ENCODE measurements at places on chromosomes 12 and 14. TPM values are rescaled to one million over a fixed set of nuclear protein-coding genes. Genes with fewer than 3 reads are reported as not detected.

Gene CLEC4A
- 3.0 TPM for total RNA-seq

Gene NEUROD4
- total RNA-seq: not detected

- no peaks in the 10 kb centered on the region for H3K27me3 ChIP-seq
- H3K4me1 ChIP-seq: no peaks in the 10 kb centered on the region
- H3K36me3 ChIP-seq: no peaks in the 10 kb centered on the region
- DNase-seq: no peak
- no peak overlapping the region for H3K27ac ChIP-seq
- H3K4me3 ChIP-seq: no peak overlapping the region
These were observed 61.8 kb downstream of the FBXL14 start for GRCh38 chr12:1532375-1533165.

DNA sequence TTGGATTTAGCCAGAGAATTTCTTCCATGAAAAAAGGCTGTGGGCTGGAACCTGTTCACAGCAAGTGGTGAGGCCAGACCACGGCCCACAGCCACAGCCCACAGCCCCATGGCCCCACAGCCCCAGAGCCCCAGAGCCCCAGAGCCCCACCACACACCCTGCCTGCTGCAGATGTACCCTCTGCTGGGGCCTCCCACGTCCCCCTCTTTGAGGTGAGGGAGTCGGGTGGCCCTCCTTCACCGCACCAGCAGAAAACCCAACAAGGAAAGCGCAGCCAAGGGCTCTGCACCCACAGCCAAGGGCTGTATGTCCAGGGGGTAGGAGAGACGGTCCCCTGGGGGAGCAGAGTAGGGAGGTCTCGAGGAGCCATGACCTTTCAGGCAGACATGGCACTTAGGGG, 327.5 kb upstream of the DIO3 start:
- no peaks in the 10 kb centered on the region for H3K27me3 ChIP-seq
- no peak overlapping the region for H3K4me3 ChIP-seq
- H3K4me1 ChIP-seq: no peaks in the 10 kb centered on the region
- peak; percentile 40 for DNase-seq
- H3K36me3 ChIP-seq: no peaks in the 10 kb centered on the region

Gene AQP6
- total RNA-seq: 0.39 TPM

Gene PTPN6
- 29.8 TPM for total RNA-seq

DNA sequence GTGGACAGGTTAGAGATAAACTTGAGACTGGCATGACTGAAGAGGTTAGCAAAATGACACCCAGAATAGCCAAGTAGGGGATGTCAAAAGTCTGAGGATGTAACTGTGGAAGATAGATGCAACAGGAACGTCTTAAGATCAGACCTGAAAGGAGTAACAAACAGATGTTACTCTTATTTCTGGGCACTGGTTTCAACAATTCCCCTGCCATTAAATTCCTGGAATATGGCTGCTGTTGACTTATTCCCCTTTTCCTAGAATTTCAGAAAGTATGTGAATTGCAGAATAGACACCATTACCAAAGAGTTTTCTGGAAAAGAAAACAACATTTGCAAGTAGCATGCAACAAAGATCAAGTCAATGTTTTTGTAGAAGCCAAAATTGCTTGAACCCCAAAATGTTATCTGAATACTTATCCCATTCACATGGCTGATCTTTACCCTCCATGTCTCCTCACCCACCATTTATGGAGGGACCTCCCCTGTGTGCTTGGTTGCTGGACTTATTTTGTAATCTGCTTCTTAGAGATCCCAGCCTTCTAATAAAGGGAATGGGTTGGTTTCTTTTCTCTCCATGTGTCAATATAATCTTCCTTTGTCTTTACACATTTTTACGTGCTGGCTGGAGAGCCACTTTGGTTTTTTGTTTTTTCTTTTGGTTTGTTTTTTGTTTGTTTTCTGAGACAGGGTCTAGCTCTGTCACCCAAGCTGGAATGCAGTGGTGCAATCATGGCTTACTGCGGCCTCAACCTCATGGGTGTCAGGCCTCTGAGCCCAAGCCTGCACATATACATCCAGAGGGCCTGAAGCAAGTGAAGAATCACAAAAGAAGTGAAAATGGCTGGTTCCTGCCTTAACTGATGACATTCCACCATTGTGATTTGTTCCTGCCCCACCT, 57.0 kb downstream of the BBS10 start:
- DNase-seq: no peak
- H3K27ac ChIP-seq: no peak overlapping the region
- H3K27me3 ChIP-seq: no peaks in the 10 kb centered on the region
- H3K4me3 ChIP-seq: no peak overlapping the region

Gene HOXC9
- 9.0 TPM for total RNA-seq

DNA sequence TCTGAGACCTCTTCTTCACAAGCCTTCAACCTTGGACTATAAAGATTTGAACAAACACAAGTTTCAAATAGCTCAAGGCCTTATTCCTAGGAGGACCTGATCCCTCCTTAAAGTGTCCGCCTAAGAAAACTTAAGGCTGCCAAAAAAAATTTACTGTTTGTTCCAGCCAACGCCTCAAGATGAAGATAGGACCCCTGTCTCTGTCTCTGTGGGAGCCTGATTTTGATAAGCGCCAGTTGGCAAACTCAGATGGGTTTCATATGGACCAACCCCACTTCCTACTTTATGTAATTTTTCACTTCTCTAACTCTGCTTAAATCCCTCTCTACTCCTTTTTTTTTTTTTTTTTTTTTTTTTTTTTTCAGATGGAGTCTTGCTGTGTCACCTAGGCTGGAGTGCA, 11.0 kb downstream of the FKBP3 start:
- H3K27me3 ChIP-seq: no peaks in the 10 kb centered on the region
- peaks cover 2% of the 10 kb centered on the region for H3K36me3 ChIP-seq
- H3K4me1 ChIP-seq: no peaks in the 10 kb centered on the region
- no peak overlapping the region for H3K27ac ChIP-seq
- no peak for DNase-seq

Gene TEX52
- not detected for total RNA-seq

Gene PLA2G1B
- total RNA-seq: 0.91 TPM

DNA sequence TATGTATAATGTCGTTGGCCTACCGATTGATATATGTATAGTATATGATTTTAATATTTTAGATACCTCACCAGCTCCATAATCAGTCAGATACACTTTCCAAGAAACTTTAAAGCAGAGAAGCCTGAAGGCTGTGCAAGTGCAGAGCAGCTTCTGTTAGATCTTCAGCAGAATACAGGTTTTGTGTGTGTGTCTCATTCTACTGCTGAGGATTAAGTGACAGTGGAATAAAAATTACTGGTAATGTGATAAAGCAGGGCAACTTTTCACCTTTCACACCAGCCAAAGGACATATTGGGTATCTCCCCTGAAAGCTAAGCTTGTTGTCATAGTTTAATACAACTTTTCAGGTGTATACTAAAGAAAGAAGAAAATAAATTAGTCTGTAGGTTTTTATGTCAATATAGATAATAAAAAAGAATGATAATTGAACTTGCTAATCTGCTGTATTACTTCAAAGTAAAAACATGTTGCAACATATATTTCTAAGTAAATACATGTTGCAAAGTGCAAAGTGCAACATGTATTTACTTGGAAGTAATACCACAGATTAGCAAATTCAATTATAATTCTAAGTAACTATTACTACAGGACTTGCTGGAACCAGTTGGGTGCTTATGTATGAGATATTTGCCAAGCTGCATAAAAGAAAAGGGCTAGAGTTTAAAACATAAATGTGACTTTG, 128.3 kb downstream of the SLC16A7 start:
- H3K4me3 ChIP-seq: no peak overlapping the region
- no peaks in the 10 kb centered on the region for H3K36me3 ChIP-seq
- no peaks in the 10 kb centered on the region for H3K27me3 ChIP-seq
- H3K27ac ChIP-seq: no peak overlapping the region
- no peaks in the 10 kb centered on the region for H3K4me1 ChIP-seq
- DNase-seq: no peak

- H3K36me3 ChIP-seq: no peaks in the 10 kb centered on the region
- no peak for DNase-seq
- H3K27ac ChIP-seq: no peak overlapping the region
These were observed 26.0 kb downstream of the SH2B3 start for GRCh38 chr12:111431772-111432171.

GRCh38 chr12:7793211-7793610, 4.0 kb downstream of the NANOG start:
- no peaks in the 10 kb centered on the region for H3K36me3 ChIP-seq
- H3K27me3 ChIP-seq: no peaks in the 10 kb centered on the region
- DNase-seq: no peak

DNA sequence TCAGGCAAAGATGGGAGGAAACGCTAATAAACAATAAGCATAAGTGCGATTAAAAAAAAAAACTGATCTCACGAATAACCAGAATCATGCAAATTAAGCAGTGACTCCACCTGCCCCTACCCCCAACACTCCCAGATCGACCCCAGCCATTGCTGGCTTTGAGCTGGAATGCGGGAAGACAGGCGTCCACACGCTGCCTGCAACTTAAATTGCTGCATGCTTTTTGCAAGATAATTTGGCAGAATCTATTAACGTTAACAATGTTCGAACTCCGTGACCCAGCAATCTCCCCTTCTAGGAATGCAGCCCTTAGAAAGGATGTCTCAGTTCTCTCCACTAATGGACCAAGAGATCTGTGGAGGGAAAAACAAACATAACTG, 935 bp upstream of the CKB start:
- no peak for DNase-seq
- no peaks in the 10 kb centered on the region for H3K27me3 ChIP-seq
- H3K4me3 ChIP-seq: no peak overlapping the region
- H3K27ac ChIP-seq: no peak overlapping the region

Gene ING4
- total RNA-seq: 19.7 TPM

Gene HCAR3
- total RNA-seq: 1.2 TPM

- peak; percentile 53 for DNase-seq
- H3K36me3 ChIP-seq: no peaks in the 10 kb centered on the region
- no peaks in the 10 kb centered on the region for H3K4me1 ChIP-seq
- H3K4me3 ChIP-seq: no peak overlapping the region
- H3K27ac ChIP-seq: no peak overlapping the region
These were observed 871.4 kb downstream of the C12orf50 start for GRCh38 chr12:87157791-87158190.

- no peaks in the 10 kb centered on the region for H3K27me3 ChIP-seq
- no peaks in the 10 kb centered on the region for H3K4me1 ChIP-seq
- no peak overlapping the region for H3K4me3 ChIP-seq
These were observed 7.3 kb upstream of the ASIC1 start for GRCh38 chr12:50050119-50050385.

GRCh38 chr14:87268997-87269396, 724.0 kb downstream of the GALC start:
- H3K27me3 ChIP-seq: no peaks in the 10 kb centered on the region
- no peak for DNase-seq
- H3K4me1 ChIP-seq: no peaks in the 10 kb centered on the region
- no peak overlapping the region for H3K27ac ChIP-seq
- H3K4me3 ChIP-seq: no peak overlapping the region

GRCh38 chr14:92633724-92634123, 114.7 kb downstream of the LGMN start:
- no peak overlapping the region for H3K27ac ChIP-seq
- no peaks in the 10 kb centered on the region for H3K27me3 ChIP-seq
- DNase-seq: no peak

Gene DBX2
- total RNA-seq: 0.19 TPM

DNA sequence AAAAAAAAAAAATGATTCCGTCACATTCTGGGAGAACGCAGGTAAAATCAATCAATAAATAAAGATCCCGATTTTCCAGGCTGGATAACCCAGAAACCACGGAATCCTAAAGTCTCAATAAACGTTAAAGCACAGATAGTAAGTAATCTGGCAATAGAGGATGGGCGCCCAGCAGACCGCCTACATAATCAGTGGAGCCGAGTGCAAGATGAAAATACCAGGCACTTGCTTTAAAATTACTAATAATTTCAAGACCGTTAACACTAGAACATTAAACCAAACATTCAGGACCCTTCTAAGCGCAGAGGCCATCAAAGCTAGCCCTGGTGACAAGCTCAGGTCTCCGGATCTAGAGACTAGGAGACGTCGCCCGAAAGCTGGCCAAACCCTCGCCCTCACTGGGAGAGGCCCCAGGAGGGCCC, 1.2 kb upstream of the DCAF11 start:
- peak overlapping the region; percentile 98 for H3K27ac ChIP-seq
- peak overlapping the region; percentile 43 for H3K4me3 ChIP-seq
- H3K27me3 ChIP-seq: no peaks in the 10 kb centered on the region
- no peak for DNase-seq

Gene RDH5
- 51.1 TPM for total RNA-seq

Gene KRT74
- total RNA-seq: not detected

GRCh38 chr12:4134448-4135263, 138.9 kb upstream of the CCND2 start:
- H3K4me3 ChIP-seq: no peak overlapping the region
- DNase-seq: no peak
- H3K36me3 ChIP-seq: no peaks in the 10 kb centered on the region
- no peak overlapping the region for H3K27ac ChIP-seq
- H3K4me1 ChIP-seq: no peaks in the 10 kb centered on the region

GRCh38 chr12:50120521-50120920, 8.5 kb downstream of the COX14 start:
- H3K27ac ChIP-seq: no peak overlapping the region
- H3K36me3 ChIP-seq: peaks cover 4% of the 10 kb centered on the region
- H3K4me3 ChIP-seq: no peak overlapping the region

Gene SLC7A7
- total RNA-seq: 16.7 TPM

DNA sequence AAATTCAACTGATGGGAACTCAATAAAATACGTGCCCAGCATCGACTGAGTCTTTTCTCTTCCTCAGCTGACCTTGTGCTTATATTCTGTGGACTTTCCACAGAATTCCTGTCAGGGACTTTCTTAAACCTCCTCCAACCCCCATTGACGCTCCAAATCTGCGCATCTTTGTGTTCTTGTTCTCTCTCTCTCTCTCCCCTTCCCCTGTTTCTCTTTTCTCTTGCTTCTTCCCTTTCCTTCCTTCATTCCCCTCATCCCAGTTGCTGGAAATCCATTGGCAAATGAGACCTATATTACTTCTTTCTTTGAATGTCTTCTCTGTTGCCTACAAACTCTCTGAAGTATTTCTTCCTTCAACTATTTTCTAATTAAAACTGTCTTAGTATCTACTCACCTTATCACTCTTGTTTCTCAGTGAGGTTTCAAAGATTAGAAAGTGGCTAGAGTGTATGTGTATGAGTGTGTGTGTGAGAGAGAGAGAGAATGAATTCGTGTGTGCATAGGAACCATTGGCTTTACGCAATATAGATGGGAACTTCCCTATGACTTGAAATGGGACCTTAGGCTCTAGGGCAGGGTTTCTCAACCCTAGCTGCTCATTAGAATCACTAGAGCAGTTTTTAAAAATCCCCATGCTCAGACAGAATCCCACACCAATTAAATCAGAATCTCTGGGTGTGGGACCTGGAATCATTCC, 41.8 kb upstream of the DHRS7 start:
- no peaks in the 10 kb centered on the region for H3K27me3 ChIP-seq
- DNase-seq: no peak
- H3K27ac ChIP-seq: no peak overlapping the region

Gene DEGS2
- total RNA-seq: 0.99 TPM

- peak overlapping the region; percentile 93 for H3K4me3 ChIP-seq
- H3K27me3 ChIP-seq: no peaks in the 10 kb centered on the region
- H3K36me3 ChIP-seq: peaks cover 2% of the 10 kb centered on the region
- no peaks in the 10 kb centered on the region for H3K4me1 ChIP-seq
- peak; percentile 52 for DNase-seq
These were observed 1.2 kb downstream of the SRSF9 start for GRCh38 chr12:120468325-120468820.

Gene OR4E2
- total RNA-seq: not detected

- H3K4me3 ChIP-seq: no peak overlapping the region
- H3K4me1 ChIP-seq: no peaks in the 10 kb centered on the region
- no peaks in the 10 kb centered on the region for H3K27me3 ChIP-seq
- no peak overlapping the region for H3K27ac ChIP-seq
These were observed 200.9 kb upstream of the C14orf180 start for GRCh38 chr14:104378698-104379113.

- H3K27ac ChIP-seq: no peak overlapping the region
- H3K27me3 ChIP-seq: no peaks in the 10 kb centered on the region
- H3K36me3 ChIP-seq: no peaks in the 10 kb centered on the region
- no peaks in the 10 kb centered on the region for H3K4me1 ChIP-seq
- no peak for DNase-seq
These were observed 117.0 kb upstream of the CCDC198 start for GRCh38 chr14:57610631-57611030.
